ENCODE measurements at places on chromosomes 11 and 22. TPM values are rescaled to one million over a fixed set of nuclear protein-coding genes. Genes with fewer than 3 reads are reported as not detected.

GRCh38 chr11:17012712-17013547, 1.3 kb downstream of the PLEKHA7 start:
- peak; percentile 55 for DNase-seq

DNA sequence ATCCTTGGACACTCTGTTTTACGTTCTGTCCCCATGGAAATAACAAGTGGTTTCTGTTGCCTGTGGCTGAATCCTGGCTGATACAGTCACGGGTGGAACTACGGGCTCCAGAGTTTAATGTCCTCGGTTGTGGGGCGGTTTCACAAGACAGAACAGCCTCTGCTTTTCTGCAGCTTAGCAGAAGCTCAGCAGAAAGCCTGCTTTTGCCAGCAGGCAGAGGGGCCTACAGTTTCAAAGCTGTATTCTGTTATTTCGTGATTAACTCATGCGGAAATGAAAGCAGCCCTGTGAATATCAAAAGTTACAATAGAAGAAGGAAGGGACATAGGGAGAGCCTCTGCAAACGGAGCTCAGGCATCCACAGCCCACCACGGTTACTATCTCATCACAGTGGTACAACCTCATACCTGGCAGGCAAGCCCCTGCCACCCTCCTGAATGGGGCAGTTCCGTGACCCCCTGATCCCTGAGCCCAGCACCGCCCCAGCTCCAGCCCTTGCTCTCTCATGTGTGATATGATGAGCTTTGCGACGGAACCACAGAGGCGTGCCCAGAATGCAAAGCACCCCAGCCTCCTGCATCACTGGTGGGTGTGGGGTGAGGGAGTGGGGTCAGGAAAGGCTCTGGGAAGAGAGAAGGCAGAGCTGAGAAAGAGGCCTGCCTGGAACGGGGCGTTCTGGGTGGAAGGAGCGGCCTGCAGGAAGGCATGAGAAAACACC, 360.6 kb downstream of the BRD1 start:
- DNase-seq = no peak

- no peak for DNase-seq
Observed at GRCh38 chr11:41309111-41309522, 150.3 kb downstream of the LRRC4C start.

GRCh38 chr22:37266581-37267134, 15.7 kb upstream of the CYTH4 start:
- DNase-seq = no peak

GRCh38 chr11:39236916-39237315, 2222.5 kb downstream of the LRRC4C start:
- no peak for DNase-seq

DNA sequence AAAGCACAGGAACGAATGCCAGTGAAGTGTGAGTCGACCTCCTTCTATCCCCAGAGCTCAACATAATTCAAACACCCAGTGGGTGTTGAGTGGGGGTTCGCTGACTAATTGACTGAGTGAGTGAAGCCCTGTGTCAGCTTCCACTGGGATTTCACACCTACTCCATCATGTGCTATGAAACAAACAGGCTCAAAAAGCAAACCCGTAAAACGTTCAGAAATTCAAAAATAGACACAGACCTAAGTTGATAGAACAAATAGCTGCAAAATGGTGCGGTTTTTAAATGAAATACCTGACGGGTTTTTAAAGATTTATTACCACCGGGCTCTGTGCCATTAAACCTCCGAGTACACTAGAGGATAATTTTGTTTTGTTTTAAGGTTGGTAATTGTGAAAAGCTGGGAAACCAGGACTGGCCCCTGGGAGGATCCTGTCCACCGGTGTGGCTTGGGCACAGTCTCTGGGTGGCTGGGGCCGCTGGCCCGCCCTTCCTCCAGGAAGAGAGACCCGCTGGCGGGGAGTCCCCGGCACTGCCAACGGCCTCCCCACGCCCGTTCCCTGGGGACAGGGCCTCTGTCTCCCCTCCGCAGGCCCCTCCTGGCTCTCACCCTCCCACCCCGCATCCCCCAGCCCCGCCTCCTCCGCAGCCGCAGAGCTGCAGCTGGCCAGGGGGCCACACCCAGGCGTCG, 13.6 kb downstream of the KCNJ5 start:
- peak; percentile 47 for DNase-seq

DNA sequence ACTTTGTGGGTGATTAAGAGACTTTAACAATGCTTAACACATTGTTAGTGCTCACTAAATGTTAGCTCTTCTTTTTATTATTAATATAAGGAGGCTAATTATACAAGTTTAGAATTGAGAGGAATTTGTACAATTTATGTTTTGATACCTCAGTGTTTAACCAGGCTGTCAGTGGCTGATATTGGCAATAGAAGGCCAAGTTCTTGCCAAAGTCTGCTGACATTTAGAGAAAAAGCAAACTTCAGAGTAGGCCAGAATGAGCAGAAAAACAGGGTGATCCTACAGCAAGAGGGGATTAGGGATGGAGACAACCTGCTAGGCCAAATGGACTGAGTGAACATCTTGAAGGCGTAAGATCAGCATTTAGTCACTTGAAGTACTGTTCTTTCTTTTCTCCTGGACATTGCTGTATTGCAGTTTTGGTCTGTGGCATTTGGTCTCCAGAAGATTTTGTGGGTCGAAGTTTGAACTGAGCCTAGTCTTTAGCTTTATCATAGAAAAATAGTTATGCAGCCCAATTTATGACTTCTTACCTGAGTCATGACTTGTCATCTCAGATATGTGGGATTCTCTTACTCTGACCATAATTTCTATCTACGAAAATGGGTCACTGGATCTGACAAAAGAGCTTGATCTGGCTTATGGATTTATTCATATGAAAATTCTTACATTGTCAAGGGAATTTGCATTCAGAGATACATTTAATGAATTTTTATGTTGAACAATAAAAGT, 9.0 kb downstream of the TRIM44 start:
- no peak for DNase-seq

DNA sequence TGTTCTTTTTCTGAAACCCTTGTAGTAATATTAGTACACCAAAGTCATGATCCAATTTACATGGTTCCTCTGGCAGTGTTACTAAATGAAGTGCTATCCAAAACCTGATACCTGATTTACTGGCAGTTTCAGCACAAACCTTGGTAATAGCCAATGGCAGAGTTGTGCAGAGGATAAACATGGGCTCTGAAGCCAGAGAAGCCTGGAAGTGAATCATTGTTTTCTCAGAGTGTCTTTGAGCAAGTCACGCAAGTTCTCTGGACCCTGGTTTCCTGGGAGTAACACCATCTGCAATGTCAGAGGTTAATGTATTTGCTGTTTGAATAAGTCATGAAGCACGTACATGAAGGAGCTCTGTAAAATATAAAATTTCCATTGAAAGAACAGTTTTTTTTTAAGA, 222.3 kb upstream of the NARS2 start:
- DNase-seq = no peak

GRCh38 chr11:32131321-32131720, 40.4 kb downstream of the RCN1 start:
- no peak for DNase-seq

DNA sequence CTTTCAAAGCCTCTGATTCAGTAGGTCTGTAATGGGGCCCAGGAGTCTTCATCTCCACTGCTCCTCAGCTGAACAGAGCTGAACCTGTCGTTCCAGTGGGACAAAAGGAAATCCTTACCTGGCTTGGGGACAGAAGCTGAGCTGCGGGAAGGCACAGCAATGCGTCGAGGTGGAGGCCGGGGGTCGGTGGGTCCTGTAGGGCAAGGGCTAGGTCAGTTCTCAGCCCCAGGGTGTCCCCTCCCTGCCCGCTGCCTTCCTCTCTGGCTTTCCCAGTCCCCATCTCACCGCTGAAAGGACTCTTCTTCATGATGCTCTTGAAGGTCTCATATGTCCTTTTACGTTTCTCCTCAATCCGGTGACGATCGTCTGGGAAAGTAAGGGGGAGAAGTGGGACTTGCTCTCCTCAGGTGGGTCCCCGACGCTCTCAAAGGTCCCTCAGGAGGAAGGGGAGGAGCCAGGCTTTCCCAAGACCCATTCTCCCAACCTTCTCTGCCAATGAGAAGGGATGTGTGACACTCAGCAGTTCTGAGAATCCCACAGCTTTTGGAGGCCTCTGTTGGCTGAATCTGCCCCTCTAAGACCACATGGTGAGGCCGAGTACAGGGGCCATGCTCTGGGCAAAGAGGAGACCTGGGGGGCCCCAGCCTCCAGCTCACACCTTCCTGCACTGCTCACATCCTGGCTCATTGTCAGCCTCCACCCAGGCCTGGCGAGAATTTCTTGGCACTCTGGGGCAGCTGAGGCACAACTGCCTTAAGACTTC, 7.0 kb downstream of the RELA start:
- DNase-seq = no peak

DNA sequence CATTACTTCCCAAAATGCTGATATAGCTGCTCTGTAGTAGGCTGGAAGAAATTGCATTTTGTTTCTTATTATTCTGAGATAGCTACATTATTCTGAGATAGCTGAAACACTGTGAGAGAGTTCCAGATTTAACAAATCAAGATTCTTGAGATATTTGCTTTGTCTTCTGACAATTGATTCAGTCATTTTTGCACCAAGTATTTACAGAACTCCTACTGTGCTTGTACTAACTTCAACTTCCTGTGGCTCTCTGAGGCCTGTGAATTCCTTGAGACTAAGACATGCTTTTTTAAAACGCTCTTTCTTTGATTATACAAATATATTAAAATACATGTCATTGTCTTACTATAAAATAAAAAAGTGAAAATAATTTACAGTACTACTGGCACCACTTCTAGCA, 52.7 kb downstream of the USP47 start:
- DNase-seq = no peak

DNA sequence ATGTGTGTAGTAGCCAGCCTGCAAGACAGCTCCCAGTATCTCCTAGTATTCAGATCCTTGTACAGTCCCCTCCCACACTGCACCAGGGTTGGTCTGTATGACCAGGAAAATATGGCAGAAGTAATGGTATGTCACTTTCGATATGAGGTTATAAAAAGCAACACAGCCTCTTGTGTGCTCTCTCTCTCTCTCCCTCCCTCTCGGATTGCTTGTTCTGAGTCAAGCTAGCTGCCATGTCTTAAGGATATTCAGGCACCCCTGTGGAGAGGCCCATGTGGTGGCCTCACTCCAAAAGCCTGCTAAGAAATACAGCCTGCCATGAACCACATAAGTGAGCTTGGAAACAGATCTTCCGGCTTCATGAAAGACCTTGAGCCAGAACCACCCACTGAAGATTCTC, 25.4 kb downstream of the FXYD6 start:
- no peak for DNase-seq

GRCh38 chr11:111938687-111939160, 1.6 kb downstream of the DIXDC1 start:
- no peak for DNase-seq

- no peak for DNase-seq
Observed at GRCh38 chr11:122668562-122669090, 13.1 kb downstream of the UBASH3B start.

DNA sequence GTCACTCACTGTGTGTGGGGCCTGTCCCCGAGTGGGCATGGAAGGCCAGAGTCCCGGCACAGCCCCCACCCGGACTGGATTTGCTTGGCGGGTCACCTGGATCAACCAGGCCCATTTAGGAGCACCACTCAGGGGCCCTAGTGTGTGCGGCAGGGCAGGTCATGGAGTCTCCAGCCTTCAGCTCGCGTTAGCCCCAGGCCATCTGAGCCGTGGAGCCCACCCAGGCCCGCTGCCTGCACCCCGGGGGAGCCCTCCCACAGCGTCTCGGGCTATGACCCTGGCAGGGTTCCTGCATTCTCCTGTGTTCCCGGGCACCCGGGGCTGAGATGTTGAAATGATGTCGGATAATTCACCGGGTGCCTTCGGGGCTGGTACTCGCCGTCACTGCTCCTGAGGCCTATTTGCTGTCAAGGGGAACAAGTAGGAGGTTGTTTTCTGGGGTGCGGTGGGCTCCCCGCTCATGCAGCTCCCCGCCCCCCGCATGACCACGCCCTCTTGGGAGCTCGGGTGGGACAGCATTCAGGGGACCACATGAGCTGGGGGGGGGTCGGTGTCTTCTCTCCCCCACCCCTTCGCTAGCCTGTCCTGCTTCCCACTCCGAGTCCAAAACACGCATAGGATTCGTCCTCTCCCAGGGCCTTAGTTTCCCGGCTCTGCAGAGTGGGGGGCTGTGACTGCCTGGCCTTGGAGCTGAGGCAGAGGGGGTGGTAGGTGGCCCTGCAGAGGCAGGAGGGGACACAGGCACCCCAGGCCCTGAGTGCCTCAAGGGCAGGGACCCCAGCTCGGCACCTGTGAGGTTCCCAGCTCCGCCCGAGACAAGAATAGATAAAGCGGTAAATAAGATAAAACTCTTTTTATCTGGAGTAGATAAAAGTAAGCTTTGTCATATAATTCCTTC, 77.2 kb downstream of the KCNQ1 start:
- DNase-seq = peak; percentile 12

DNA sequence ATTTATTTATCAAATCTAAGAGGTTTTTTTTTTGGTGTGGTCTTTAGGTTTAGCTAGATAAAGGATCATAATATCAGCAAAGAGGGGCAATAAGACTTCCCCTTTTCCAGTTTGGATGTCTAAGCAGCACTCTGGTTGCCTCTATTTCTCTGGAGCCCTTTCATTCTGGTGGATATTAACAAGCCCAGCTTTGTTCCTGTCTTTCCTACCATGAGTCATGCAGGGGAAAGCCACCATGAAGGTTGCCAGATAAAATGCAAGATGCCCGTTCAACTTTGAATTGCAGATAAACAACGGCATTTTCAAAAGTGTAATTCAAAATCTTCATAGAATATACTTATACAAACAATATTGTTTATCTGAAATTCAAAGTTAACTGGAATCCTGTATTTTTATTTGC, 143.6 kb downstream of the ADAMTS15 start:
- DNase-seq = no peak

GRCh38 chr11:69353696-69354544, 60.0 kb downstream of the MYEOV start:
- no peak for DNase-seq

GRCh38 chr11:1916132-1916985, 3.1 kb upstream of the TNNT3 start:
- DNase-seq = no peak

Gene NNMT
- total RNA-seq = 119 TPM

Gene WDR74
- total RNA-seq = 32.2 TPM

Gene RAB39A
- 1.1 TPM for total RNA-seq

Gene OVCH2
- total RNA-seq = not detected

Gene SLC22A25
- not detected for total RNA-seq

Gene ROM1
- 3.8 TPM for total RNA-seq

Gene SLC6A5
- total RNA-seq = not detected

Gene OR51B2
- not detected for total RNA-seq

Gene ASRGL1
- total RNA-seq = 7.8 TPM

Gene TPBGL
- total RNA-seq = 0.21 TPM

Gene OR2AG1
- total RNA-seq = not detected

Gene PATE2
- total RNA-seq = not detected

Gene GGT1
- 3.8 TPM for total RNA-seq

All from left cardiac atrium (tissue), 4 donors.